Glomerular endothelial cell (primary cell): ENCODE measurements at places on chromosomes 13 and 19. TPM values are rescaled to one million over a fixed set of nuclear protein-coding genes. Genes with fewer than 3 reads are reported as not detected.

DNA sequence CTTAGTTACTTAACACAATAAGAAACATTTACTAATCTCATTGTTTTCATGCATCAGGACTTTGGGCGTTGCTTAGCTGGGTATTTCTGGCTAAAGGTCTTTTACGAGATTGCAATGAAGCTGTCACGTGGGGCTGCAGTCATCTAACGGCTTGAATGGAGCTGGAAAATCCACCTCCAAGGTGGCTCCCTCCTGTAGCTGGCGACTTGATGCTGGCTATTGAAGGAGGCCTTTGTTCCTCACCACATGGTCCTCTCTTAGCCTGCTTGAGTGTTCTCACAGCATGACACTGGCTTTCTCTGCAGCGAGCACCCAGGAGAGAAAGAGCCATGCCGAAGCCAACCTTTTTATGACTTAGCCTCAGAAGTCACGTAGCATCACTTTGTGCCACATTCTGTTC lies 92.0 kb downstream of the NHLRC3 start:
- DNase-seq: no peak

DNA sequence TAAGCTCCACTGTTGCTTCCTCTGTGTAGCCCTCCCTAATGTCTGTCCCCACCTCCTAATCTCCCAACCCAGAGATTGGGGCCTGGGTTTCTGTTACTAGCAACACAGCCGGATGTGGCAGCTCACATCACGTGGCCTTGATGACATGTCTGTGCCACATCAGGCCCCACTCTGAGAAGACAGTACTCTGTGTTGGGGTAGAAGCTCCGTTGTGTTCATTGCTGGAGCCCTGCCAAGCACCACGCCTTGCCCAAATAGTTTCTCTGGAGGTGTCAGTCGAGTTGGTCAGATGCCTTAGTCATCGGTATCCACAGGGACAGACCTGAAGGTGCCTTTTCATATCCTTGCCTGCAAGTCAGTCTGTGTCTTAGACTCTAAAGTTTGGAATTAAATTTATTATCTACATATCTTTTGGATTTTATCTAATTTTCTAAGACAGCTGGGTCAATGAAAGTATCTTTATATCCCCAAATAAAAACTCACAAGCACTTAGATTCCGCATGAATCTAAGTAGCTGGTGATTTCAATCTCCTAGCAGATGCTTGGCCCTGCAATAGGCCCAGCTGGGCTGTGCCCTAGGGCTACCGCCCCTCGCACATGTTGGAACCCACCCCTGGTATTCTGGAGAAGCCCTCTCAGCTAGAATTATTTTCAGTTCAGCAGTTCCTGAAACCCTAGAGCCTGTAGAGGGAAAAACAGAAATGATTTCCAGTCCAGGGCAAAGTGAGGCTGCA lies 204.0 kb upstream of the TSHZ3 start:
- no peak for DNase-seq

DNA sequence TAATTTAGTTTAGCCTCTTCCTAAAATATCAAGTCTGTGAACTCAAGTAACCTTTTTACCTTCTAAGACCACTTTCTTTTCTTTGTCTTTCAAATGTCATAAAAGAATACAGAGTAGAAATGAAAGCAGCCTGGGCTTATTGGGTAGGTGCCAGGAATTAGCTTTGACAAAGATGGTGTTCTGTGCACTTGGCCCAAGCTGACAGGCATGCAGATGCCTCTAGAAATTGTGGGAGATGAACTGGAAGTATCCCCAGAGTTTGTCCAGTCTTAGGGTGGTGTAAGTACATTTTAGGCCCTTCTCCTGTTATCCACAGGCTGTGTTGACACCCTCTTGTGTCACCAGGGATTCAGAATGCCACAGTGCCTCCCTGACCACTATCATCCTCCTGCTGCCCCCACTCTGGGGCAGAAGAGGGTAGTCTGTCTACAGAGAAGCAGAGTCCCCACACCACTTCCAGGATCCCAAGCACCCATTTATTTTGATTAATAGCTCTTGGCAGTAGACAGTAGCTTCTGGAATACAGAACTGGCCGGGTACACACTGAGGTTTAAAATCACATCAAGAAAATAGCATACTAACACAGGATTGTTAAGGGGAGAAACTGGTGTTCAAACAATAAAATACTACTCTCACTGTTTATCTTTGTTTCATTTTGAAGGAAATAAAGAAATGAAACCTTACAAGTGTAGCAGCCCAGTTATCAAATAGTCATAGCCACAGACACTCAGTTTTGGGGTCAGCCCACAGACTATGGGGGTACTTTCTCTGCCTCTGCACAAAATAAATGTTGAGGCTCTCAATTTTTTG lies 343.2 kb downstream of the KCNRG start:
- no peak for DNase-seq

- DNase-seq: no peak
Observed at GRCh38 chr13:70814684-70815083, 706.4 kb upstream of the KLHL1 start.

- DNase-seq: no peak
Observed at GRCh38 chr13:23632741-23633140, 62.5 kb downstream of the TNFRSF19 start.

DNA sequence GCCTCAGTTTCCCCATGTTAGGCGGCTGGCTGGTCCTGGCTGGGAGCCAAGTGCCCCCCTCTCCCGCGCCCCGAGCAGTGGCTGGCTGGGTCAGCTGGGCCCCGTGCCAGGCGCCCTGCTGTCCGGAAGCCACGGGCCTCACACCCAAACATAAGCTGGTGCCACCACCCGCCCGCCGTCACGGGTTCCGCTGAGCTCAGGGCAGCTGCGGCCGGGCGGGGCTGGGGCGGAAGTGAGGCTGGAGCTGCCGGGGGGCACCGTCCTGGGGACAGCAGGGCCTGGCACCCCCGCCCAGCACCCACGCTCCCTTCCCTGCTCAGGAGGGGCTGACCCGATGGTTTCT lies 19.3 kb downstream of the HCN2 start:
- DNase-seq: no peak

- DNase-seq: no peak
Observed at GRCh38 chr13:33322965-33323668, 37.6 kb upstream of the STARD13 start.

- no peak for DNase-seq
Observed at GRCh38 chr13:41673640-41674039, 216.3 kb downstream of the RGCC start.

DNA sequence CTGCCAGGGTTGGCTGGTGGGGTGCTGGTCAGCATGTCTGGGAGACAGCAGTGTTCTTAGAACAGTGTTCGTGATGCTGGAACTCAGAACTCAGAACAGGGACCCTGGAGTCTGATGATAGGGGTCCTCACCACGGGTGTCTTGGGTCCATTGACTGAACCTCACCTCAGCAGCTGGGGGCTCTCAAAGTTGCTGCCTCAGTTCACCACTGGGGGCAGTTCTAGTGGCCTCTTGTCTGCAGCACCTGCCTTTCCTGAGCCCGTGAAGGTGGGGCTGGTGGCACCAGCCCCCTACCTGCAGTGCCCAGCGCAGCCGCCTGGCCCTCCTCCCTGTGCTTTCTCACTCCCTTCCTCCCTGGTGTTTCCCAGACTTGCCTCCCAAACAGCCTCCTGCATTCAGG lies 28.5 kb downstream of the SAFB start:
- DNase-seq: no peak

GRCh38 chr19:6481541-6482342 lies at the start of gene DENND1C:
Gene DENND1C, minus strand, starts transcription at chr19:6481787. Its CDS starts 92 bp downstream, at chr19:6481695.
- DNase-seq: no peak

GRCh38 chr19:35739275-35740107 lies 2.8 kb downstream of the IGFLR1 start:
- DNase-seq: no peak

GRCh38 chr19:35715981-35716800 lies 1.6 kb upstream of the KMT2B start:
- no peak for DNase-seq

- DNase-seq: no peak
Observed at GRCh38 chr19:9362905-9363304, at the start of gene ZNF177. Gene ZNF177, plus strand, starts transcription at chr19:9363013. Its CDS starts 15,299 bp downstream, at chr19:9378312.

GRCh38 chr13:49218493-49219051 lies 1.6 kb upstream of the MLNR start:
- no peak for DNase-seq

DNA sequence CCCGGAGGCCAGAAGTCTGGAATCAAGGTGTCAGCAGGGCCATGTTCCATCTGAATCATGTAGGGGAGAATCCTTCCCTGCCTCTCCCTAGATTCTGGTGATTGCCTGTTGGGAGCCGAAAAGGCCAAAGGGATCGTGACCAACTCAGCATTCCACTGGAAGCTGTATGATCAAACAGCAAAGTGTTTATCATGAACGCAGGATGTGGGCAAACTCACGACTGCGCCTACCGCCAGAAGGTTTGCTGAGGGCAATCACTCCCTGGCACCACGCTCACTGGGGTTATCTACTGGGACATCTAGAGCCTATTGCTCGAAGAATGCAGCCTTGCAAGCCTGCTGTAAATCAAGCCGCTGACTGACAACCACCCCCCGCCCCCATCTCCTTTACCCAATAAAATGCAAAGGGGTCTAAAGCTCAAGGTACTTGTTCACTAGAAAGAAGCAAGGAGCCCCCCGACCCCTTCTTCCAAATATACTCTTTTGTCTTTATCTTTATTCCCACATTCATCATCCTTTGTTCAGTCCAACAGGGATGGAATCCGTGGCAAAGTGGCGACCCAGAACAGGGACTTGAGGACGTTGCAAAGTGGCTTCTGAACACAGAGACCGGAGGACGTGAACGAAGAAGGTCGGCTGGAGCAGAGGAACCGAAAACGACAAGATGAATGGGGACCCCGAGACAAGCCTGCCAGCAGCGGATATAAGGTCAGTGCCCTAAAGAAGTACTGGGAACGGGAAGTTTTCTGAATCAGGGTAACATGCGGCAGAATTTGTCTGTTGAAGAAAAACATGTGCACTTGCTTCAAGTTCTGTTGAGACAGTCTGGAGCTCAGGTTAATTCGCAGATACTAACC lies 16.8 kb downstream of the CLEC4M start:
- DNase-seq: no peak

DNA sequence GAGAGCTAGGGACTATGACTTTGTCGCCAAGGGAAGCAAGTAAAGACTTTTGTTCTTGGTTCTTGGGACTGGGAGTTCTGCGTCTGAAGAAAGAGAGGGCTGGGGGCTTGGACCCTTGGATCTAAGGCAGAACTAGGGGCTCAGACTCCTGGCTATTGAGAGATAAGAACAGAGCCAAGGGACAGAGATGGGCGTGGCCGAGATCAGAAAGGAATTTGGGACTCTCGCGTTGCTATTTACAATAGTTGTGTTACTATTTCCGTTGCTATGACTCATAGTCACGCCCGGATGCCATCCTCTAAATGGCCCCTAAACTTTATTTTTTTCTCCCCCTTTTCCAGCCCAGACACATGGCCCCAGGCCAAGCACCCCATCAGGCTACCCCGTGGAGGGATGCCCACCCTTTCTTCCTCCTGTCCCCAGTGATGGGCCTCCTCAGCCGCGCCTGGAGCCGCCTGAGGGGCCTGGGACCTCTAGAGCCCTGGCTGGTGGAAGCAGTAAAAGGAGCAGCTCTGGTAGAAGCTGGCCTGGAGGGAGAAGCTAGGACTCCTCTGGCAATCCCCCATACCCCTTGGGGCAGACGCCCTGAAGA lies 759 bp downstream of the PPP1R15A start:
- peak; percentile 92 for DNase-seq

- no peak for DNase-seq
Observed at GRCh38 chr13:26019251-26019650, 32.6 kb downstream of the SHISA2 start.

DNA sequence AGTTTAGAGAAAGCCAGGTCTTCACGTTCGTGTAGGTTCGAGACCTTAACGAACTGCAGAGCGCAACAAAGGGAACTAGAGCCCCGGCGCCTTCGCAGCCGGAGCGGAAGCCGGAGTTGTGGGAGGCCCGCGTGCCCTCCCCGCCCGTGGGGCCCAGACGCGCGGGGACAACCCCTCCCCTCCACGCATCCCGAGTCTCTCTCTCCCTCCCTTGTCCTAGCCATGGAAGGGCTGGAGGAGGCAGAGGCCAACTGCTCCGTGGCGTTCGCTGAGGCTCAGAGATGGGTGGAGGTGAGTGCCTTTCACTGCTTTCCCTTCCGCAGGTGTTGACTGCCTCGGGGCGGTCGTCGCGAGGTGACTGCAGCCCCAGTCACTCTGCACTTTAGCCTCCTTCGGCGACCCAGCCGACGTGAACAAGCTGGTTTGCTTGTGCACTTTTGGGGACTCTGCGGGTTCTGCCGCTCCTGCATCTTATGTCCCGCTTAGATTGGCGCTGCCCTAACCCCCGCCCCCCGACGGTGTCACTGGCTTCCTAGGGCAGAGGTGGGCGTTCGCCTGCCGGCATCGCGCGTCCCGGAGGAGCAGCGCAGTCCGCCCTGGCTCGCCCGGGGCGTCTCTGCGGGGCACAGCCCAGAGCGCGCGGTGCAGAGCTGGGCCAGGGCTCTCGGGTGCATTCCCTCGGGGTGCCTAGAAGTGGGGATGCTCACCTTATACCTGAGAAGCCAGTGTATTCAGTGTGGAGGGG lies 478 bp downstream of the LMO7 start:
- DNase-seq: no peak

- peak; percentile 4 for DNase-seq
Observed at GRCh38 chr13:91722267-91722884, 324.0 kb downstream of the GPC5 start.

The HSD11B1L gene
- total RNA-seq: 20.2 and 28.2 TPM in 2 replicates

The NXNL1 gene
- not detected in 2 replicates for total RNA-seq

The CLC gene
- not detected in 2 replicates for total RNA-seq
